ENCODE measurements at places on chromosomes 6 and 20.
A peak's percentile ranks its signal among the peaks of the same experiment; 100 is the strongest.

DNA sequence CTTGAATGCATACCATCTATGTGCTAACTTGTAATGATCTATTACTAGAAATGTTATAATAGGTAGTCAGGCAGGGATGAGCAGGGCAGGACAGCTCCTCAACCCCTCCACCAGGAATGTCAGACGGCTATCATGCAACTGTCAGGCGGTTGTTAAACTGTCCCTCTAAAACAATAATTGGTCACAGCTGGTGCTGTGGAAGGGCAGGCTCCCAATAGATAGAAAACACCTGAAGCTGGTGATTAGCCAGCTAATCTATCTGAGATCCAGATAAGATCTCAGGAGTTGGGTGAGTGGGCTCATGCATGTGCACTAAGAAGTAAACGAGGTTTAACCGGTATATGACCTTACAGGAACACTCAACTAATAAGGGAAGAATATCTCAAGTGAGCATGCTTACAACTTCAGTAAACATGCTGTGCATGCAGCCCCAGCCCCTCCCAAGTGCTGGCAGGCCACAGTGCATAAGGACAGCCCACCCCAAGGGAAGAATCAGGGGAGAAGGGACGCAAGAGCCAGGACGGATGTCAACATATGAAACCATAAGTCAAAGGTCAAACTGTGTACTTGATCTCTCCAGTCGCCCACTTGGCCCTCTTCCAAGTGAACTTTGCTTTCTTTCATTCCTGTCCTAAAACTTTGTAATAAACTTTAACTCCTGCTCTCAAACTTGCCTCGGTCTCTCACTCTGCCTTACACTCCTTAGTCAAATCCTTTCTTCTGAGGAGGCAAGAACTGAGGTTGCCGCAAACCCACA, 566.2 kb upstream of the NRSN1 start:
- no peak for DNase-seq

DNA sequence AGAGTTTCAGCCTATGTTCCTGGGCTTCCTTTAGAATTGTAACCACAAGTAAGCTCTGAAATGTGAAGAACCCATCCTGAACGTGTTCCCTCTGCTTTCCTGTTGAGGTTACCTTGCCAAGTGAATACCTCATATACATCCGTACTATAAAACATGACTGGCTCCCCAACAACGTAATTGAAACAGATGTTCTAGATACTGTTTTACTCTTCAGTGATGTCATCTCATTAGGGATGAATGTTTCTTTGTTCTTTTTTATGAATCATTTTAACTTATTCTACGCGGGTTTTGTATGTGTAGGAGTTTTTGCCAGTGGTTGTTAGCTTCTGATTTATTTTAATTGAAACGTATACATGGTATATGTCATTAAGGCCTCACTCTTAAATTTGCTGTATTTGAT, 166.8 kb downstream of the SAMD5 start:
- no peak for DNase-seq

GRCh38 chr6:133710826-133711225, 178.1 kb upstream of the TCF21 start:
- no peak for DNase-seq

DNA sequence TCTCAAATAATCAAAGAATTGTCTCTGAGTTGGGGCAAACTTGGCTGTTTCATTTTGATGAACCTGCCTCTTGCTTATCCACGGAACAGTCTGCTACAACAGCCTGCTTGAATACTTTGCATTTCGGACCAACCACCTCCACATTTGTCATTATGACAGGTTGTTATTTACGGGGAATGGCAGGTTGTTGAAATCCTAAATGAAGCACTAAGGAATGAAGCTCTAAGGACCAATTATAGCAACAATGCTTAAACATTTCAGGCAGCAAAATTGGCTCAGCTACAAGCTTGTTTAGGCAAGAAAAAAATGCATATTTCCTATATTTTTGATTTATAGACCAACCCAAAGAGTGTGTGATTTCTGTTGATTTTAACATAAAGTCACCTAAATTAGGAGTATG, 84.5 kb downstream of the MAP3K7 start:
- no peak for DNase-seq

- DNase-seq, result no peak
Measured at GRCh38 chr6:27025351-27025750, 222.2 kb upstream of the PRSS16 start.

DNA sequence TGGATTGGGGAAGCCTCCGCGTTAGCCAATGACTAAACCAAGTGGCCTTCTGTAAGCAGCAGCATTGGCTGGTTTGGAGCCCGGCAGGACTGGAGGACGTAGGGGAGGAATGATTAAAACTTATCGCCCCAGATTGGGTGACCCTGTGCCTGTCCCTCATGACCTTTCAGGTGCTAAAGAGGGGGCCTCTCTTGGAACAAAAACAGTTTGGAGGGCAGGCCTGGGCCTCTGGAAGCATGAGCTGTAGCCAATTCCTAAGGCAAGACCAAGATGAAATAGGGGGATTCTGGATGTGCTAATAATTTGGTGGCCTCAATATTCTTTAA, 1.4 kb downstream of the GMPR start:
- DNase-seq, result no peak

GRCh38 chr6:146253691-146254090, 224.8 kb downstream of the GRM1 start:
- no peak for DNase-seq

DNA sequence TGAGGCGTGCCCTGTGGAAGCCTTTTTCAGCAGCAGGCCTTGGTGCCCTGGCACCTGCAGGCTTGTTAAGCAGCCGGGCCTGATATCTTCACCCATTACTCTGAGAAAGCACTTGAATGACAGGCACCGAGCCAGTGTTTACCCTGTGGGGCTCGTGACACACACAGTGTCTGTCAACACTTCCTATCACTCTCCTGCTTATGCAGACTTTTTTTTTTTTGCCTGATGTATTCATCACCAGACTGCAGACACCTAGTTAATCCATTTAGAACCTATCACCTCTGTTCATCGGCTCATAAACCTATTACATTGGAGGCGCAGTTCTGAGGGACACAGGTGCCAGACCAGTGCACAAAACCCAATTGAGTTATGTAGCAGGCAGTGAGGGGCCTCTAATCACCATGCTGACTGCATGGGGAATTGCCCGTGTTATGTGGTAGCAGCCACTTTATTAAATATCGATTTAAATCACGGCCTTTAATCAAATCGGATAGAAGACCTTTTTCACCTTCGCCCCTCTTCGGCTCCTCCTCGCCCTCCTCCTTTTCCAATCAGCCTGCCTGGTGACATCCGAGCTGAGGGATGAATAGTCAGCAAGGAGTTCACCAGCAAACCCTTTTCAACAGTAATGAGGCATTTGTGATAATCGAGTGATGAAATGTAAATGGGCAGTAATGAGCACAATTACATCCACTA, 962.9 kb upstream of the SLC35B3 start:
- DNase-seq, result peak; percentile 34

GRCh38 chr6:5468586-5468985, 207.3 kb downstream of the FARS2 start:
- no peak for DNase-seq

DNA sequence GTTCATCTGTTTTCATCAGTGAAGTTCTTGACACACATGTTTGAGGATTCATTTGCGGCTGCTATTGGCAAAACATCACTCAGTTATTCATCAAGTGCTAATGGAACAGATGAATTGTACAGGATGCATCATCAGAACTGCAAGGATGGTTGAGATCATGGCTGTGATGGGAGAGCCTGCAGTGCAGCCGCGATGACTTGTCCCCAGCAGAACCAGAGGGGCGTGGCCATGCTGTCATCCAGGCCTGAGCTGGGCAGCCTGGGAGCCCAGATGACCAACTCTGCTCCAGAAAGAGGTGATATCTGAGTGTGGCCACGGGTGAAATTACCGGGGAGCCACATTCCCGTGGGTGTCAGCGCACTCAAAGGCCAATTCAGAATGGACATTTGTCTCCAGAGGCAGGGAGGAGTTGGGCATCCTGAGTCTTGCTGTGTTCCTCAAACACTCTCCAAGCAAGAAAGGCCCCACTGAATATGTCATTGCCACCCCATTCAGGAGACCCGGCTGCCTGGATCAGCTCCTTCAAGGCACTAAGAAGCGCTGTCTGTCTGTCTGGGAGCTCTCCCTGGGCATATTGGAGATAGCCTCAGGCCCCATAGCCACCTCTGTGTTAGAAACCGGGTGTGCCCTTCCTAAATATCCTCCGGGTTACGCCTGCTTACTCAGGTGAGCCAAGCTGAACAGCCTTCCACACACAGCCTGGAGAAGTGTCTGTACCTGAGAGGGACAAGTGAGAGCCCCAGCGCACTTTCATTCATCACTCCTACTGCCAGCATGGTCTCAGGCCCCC, 66.7 kb downstream of the SYNDIG1 start:
- no peak for DNase-seq

DNA sequence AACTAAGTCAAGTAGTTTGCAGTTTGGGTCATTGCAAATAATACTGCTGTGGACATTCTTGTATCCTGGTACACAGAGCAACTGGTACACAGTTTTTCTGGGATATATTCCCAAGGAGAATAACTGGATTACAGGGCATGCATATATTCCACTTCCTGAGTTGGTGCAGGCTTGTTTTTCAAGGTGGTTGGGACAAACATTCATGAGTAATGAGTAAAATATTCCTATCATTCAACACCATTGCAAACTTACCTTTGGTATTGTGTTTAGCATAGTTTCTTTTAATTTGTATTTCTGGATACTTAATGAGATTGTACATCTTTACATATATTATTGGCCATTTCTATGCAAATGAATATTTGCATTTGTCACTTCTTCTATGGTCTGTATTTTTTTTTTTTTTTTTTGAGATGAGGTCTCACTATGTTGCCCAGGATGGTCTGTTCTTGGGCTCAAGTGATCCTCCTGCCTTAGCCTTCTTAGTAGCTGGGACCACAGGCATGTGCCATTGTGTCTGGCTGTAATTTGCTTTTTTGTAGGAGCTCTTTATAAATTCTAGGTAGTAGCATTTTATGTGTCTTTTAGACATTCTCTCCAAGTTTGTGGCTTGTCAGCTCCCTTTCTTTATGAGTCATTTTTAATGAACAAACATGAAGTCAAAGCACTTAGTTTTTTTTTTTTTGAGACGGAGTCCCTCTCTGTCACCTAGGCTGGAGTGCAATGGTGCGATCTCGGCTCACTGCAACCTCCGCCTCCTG, 158.7 kb downstream of the SOX4 start:
- DNase-seq, result no peak

DNA sequence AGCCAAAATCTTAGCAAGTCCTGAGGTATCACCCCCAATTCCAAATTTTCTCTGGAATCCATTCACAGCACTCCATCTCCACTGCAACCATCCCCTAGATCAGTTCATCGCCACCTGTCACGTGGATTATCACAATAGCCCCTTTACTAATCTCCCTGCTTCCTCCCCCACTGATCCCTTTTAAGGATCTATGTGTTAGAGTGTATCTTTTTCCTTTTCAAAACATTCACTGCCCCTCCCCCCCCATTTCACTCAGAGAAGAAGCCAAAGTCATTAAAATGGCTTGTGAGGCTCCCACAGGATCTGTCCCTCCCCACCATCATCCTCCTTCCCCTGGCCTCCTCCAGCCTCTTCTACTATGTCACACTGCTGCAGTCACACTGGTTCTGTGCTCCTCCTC, 18.4 kb upstream of the SPAG4 start:
- no peak for DNase-seq
